ENCODE measurements at places on chromosomes 16 and 17.

- no peak for DNase-seq
Measured at GRCh38 chr16:64412578-64413280, 709.1 kb downstream of the CDH11 start.

DNA sequence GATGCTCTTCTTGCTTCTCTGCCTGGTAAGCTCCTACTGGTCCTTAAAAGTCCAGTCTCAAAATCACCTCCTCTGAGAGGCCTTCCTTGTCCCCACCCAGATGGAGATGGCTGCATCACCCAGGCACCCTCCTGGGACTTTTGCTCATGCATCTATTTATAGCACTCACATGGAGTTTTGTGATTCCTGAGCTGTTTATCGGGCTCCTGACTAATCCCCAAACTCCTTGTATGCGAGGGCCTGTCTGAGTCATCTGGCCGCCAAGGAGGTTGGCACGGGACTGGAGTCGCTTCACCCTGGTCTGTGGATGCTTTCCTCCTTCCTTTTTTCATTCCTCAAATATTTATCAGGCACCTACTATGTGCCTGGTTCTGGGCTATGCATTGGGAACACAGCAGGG, 2.3 kb upstream of the MAP2K3 start:
- DNase-seq, result no peak

GRCh38 chr17:27854163-27854562, 39.0 kb downstream of the LYRM9 start:
- no peak for DNase-seq

DNA sequence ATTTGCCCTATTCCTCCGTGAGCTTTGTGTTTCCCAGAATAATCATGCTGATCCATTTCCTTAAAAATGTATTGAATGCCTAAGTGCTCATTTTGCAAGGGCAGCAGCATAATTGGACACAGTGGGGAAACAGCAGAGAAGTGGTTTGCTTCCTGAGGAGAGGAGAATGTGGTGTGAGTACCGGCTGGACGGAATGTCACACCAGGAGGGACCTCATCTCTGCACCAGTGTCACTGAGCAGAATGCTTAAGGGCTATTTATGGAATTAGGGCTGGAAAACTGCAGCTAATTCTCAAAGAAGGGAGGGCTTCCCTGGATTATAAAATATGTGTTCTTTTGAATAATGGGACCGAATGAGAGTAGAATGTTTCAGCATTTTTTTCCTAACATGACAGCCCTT, 1100.6 kb upstream of the RBFOX1 start:
- no peak for DNase-seq

DNA sequence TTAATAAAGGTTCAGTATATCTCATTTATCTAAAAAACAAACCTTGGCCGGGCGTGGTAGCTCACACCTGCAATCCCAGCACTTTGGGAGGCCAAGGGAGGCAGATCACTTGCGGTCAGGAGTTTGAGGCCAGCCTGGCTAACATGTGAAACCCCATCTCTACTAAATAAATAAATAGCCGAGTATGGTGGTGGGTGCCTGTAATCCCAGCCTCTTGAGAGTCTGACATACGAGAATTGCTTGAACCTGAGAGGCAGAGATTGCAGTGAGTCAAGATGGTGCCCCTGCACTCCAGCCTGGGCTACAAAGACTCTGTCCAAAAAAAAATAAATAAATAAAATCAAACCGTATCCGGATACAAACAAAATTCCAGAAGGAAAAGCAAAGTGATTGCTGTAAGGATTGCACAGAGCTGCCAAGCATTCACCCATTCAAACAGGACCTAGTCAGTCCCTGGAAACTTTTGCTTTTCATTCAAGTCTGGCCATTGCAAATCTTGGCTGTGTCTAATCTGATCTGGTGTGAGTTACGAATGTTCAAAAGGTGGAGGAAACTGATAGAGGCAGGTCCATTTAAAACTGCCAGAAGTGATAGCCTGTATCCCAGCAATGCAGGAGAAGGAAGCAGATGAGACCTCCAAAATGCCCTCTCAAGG, 102.5 kb upstream of the CLEC3A start:
- no peak for DNase-seq

DNA sequence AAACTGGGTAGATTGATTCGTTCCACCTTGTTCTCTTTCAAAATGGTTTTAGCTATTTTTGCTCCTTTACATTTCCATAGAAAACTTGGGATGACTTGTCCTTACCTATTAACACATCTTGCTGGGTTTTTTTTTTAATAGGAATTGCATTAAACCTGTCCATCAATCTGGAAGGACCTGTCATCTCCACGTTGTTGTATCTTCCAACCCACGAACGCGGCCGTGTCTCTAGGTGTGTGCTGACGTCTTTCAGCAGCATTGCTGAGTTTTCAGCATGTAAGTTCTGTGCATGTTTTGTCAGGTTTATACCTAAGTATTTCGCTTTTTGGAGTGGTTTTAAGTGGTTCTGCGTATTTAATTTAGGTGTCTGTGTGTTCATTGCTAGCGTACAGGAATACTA, 60.4 kb upstream of the GNG13 start:
- no peak for DNase-seq
